ENCODE measurements at places on chromosomes 6 and 20.

- no peak for DNase-seq
Measured at GRCh38 chr6:168210239-168211105, 109.1 kb downstream of the DACT2 start.

- DNase-seq, result no peak
Measured at GRCh38 chr20:63454731-63455567, 17.5 kb downstream of the KCNQ2 start.

DNA sequence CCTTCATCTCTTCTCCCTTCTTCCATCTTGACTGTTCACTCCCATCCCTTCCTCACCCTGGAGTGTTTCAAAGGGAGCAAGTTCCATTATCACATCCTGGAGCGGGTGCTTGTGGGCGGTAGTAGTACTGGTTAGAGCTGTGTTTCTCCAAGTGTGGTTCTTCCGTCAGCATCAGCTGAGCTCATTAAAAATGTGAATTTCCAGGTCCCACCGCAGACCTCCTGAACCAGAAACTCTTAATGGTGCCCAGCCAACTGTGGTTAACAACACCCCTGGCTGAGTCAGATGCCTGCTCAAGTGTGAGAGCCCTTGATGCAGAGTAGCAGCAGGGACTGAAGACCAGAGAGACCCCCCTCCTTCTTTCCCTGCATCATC is 24.4 kb downstream of the ANGPT4 start:
- DNase-seq, result no peak

GRCh38 chr20:51651921-51652549 is 109.5 kb upstream of the NFATC2 start:
- no peak for DNase-seq

DNA sequence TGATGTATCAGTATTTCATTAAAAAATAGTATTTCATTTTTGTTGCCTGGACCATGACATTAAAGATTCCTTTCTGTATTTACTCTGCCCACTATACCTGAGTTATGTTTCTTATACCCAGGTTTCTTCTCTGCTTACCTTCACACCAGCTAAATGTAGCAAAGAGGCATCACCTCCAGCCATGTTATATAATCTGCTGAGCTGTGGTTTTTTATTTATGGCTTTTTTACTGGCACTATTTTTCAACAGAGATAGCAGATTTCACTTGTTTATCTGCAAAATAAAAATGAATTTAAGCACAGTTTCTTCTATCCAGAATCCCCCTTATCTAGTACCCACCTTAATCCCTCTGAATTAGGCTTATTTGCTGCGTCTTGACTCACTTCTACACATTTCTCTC is 979.0 kb upstream of the MAN1A1 start:
- no peak for DNase-seq

DNA sequence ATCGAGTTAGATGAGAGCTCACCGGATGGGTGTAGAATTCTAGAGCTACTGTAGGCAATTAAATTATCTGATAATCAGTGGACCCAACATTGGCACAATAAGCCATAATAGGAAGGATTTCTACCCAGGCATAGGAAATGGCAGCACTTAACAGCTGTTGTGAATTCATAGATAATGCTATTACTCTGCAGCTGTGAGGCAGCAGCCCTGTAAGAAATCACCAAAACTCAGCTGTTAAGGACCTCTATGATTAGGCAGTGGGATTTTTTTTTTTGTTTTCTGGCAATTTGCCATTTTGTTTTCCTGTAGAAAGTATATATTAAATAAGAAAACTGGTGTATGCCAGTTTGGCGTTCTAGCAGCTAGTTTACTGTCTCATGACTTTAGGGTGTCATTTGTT is 609.1 kb upstream of the SLC35B3 start:
- DNase-seq, result no peak

GRCh38 chr20:2519115-2519809 is 10.5 kb upstream of the ZNF343 start:
- DNase-seq, result no peak

GRCh38 chr6:49606721-49607390 is 29.8 kb downstream of the RHAG start:
- peak; percentile 89 for DNase-seq

DNA sequence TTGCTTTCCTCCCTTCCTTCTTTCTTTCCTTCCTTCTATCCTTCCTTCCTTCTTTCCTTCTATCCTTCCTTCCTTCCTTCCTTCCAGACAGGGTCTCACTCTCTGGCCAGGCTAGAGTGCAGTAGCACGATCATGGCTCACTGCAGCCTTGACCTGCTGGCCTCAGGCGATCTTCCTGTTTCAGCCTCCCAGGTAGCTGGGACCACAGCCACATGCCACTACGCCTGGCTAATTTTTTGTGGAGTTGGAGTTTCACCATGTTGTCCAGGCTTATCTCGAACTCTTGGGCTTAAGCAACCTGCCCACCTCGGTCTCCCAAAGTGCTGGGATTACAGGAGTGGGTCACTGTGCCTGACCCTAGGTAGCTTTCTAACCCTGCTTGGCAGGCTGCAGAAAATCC is 12.2 kb upstream of the SEC63 start:
- DNase-seq, result no peak

DNA sequence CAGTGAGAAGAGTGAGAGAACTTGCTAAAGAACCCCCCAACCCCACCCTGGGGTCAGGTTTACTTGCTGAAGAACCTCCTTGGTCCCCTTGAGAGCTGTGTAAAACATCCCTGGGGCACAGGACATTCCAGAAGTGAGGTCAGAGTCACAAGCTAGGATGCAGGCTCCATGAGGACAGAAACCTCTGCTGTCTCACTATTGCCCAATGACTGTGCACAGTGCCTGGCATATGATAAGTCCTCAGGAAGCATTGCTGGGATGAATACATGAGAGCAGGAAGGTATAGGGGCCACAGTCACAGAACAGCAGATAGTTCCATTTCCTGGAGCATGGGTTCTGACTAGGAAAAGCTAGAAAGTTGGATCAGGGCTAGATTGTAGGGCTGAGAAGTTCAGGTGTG is 18.4 kb downstream of the NT5E start:
- no peak for DNase-seq

DNA sequence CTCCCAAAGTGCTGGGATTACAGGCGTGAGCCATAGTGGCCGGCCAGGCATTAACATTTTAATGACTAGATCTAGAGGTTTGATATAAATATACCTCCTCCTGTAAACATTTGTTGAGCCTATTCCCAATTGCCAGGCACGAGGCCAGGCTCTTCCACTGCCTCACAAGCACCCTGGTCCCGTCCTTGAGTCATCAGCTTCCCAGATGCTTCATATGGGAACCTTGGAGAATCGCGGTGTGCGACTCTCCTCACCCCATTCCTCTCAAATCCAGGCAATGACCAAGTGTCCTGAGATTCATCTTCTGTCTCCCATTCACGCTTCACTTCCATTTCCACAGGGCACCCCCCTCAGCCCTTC is 35.9 kb upstream of the PIM1 start:
- DNase-seq, result no peak

DNA sequence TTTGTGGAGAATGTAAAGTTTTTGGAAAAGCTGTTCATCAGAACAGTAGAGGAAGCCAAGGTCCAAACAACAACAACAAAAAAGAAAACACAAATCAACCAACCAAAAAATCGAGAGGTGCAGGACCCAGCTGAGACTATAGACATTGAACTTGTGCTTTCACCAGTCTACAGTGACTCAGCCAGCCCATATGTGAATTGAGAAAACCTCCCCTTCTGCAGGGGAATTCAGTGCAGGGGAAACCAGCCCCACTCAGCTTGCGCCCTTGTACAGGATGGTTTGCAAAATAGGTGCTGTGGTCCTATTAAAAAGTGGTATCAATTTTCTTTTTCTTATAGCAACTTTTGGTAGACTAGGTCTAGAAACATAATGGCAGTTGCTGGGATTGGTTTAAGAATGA is 21.3 kb downstream of the MLIP start:
- DNase-seq, result no peak

GRCh38 chr6:156822747-156823206 is 45.6 kb downstream of the ARID1B start:
- DNase-seq, result peak; percentile 6

DNA sequence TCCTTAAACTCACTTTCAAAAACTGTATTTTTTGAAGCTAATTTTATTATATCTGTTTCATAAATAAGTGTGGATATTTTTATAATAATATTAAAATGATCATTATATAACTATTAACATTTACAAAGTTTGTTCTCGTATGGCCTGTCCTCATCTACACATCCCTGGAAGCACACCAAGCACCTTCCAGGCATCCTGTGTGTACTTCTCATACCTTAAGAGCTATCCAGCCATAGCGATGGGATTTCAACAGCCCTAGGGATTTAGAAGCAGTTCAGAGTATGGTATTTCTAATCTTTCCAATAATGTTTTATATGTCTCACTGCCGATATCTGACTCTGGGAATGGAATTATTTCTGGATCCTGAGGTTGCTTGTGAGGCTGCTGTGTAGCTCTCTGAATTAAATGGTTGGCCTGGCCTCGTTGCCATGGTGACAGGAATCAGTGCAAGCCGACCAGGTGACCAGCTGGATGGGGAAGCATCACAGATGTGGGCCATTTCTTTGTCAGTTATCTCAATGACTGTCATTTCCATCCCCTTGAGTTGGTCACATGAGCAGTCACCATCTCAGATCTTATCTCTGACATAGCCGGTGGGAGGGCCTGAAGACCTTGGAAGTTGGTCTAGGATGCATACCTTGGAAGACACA is 265.2 kb upstream of the RIN2 start:
- peak; percentile 2 for DNase-seq

GRCh38 chr6:47366335-47366890 is 56.7 kb upstream of the TNFRSF21 start:
- DNase-seq, result no peak

DNA sequence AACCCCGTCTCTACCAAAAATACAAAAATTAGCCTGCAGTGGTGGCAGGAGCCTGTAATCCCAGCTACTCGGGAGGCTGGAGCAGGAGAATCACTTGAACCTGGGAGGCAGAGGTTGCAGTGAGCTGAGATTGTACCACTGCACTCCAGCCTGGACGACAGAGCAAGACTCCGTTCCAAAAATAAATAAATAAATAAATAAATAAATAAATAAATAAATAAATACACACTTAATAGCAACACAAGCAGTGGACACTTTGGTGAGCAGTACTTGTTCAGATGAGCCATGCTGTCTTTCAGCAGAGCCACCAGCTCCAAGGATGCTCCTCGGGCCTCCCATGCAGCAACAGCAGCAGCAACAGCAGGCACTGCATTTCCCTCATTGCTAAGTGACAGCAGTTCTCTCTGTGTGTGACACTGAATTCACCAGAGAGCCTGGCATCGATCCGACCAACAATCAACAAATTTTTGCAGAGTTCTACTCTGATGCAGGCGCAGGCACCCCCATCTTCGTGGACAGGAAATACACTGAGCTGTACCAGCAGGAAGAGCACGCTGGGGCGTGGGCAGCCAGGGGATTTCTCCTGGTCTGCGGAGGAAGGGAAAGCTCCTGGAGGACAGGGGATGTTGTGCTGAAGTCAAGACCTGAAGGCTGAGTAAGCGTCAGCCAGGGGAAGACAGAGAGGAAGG is 54.0 kb upstream of the SNX9 start:
- no peak for DNase-seq

- DNase-seq, result no peak
Measured at GRCh38 chr20:51335329-51335841, 207.1 kb downstream of the NFATC2 start.

GRCh38 chr6:166969390-166970002 is 13.1 kb upstream of the RNASET2 start:
- DNase-seq, result no peak

DNA sequence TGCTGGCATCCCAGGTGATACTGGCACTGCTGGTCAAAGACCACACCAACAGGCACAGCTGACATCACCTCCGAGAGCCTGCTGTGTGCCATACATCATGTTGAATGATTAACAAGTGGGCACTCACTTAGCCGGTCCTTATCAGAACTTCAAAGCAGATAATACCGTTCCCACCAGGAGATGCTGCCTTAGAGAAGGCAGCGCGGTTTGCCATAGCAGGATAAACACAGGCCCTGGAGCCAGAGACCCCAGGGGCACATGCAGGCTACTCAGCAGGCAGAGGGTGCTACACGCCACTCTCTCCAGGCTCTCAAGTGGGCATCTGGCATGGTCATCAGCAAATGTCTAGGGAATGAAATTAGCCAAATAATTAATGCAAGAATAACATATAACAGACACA is 86.5 kb upstream of the CST7 start:
- no peak for DNase-seq

GRCh38 chr20:11851646-11852045 is 66.0 kb upstream of the BTBD3 start:
- DNase-seq, result no peak

DNA sequence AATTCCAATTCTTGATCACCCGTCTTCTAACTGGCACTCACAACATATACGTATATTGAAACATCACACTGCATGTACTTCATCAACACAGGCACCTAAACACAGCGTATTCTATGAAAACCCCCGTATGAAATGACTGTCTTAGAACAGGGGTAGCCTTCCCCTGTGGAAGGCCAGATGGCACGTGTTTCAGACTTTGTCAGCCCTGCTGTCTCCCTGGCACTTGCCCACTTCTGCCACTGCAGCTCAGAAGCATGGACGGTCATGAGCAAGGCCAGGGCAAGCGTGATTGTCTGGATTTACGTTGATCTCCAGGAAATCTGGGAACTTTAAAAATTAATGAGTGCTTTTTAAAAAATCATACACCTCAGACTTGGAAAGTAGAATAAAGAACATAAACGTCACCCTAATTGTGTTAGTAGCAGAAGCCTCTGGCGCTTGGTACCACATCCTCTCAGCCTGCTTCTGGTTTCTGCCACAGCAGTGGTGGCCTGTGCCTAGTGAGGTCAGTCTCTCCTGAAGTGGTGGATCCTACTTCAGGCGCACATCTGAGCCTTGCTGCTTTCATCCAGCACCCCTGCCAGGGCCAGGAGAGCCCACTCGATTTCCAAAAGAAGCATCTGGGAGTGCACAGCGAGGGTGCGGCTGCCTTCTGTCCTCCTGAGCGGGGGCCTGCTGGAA is 18.3 kb downstream of the PDE10A start:
- DNase-seq, result no peak

- no peak for DNase-seq
Measured at GRCh38 chr20:43331906-43332305, 125.8 kb upstream of the SRSF6 start.

- no peak for DNase-seq
Measured at GRCh38 chr20:47343007-47343472, 13.5 kb downstream of the ZMYND8 start.

DNA sequence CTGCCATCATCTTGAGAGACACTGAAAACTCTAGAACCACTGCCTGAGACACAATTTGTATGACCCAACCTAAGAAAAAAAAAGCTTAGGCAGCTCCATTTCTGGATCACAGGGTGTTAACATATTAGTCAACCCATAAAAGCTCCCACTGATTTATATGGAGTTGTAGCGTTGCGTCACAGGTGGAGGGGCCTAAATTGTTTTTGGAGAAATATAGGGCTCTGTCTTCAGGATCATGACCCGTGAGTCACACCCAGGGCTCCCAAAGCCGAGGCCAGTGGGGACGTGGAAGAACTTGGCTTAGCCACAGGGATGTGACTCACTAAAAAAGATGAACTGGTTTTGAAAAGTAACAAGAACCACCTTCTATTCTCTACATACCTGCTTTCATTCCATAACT is 116.5 kb upstream of the BMP2 start:
- DNase-seq, result no peak

DNA sequence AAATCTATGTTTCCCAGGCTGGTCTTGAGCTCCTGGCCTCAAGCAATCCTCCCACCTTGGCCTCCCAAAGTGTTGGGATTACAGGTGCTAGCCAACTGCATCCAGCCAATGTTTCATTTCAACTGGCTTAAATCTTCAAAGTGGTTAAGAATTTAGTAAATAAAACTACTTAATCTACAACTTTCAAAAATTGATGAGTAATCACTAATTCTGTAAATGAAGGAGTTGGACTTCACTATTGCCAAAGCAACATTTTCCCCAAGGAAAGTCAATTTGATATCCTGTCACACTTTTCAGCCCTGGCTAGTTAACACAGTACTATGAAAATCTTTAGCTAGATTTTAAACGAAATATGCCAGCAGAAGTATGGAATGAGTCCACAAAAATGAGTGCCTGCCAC is 3.8 kb downstream of the TOMM6 start:
- no peak for DNase-seq

Measured in DMS153 (cell line).